ENCODE measurements at places on chromosomes 7 and 10.

DNA sequence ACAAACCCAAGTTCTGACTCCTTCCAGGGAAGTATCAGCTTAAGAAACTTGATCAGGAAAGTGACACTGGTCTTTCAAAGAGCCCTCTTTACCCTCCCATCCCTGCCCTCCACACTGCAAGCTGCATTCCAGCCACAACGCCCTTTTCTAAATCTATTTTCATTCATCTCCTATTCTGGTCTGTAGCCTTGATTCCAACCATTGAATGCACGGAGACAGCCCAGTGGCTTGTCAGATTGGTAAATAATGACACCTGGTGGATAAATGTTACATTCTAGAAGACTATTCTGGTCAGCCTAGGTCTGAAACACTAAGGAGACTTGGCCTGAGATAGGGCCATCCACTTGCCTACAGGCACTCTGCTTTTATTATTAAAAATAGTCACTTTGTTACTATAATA lies 20.9 kb downstream of the MORN4 start:
- DNase-seq: peak; percentile 47

DNA sequence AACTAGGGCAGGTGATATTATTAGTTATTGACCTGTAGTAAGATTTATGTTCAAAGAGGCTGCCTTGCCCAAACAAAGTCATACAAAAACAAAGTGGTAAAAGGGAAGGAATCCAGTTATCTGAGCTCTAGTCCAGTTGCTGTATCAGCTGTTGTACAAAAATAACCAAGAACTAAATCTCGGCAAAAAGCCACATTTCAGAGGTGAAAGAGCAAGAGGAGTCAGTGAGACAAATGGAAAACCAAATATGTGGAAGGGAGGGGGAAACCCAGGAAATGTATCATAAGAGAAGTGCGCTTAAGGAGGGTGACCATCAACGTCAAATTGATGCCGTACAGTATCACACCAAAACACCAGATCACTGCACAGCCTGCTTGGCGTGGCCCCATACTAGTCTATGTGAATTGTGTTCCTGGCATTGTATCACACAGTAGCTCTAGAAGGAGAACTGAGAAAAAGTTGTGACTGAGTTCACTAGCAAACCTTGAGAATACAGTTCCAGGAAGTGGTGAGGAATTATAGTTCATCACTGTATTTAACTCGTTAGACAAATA lies 6.4 kb downstream of the AGBL3 start:
- DNase-seq: no peak

DNA sequence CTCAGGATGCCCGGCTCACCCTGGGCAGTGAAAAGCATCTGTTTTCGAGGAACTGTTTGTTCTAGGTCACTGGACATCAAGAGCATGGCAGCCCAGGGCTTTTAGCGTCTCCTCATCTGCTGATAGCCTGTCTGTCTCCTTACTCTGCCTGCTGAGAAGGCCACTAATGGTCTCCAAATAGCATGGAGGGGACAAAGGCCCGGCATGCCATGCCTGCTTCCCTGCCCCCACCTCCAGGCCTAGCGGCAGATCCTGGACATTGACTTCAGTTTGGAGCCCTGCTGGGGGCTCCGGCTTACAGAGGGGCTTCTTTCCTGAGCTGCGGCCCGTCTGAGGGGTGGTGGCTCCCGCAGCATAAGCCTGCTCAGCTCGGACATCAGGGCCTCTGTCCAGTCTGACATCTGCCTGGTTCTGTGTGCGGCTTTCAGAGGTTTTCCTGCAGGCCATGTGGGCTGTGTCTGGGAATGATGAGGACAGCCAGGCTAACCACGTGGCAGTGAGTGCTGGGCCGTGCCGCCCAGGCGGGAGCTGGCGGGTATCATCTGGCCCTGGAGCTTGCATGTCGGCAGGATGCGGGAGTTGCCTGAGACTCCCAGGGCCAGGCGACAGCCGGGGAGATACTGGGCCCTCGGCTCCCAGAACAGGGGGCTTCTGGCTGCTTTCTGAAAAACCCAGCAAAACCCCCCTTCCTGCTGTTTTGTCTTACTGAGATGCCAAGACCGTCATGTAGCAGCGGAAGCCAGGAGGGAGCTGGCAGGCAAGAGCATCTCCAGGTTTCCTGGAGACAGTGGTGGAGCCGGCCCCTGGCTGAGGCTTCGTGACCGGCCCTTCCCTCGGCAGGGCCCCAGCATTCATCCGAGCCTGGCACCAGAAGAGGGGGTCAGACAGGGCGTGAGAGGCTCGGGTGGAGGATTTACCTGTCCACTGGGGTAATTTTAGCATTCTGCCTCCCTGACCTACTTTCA lies 9.2 kb downstream of the PFKFB3 start:
- DNase-seq: no peak

GRCh38 chr7:48004032-48004431 lies 24.6 kb upstream of the HUS1 start:
- DNase-seq: no peak

GRCh38 chr7:34991938-34992840 lies 45.1 kb downstream of the DPY19L1 start:
- peak; percentile 85 for DNase-seq

- no peak for DNase-seq
Observed at GRCh38 chr7:137990251-137990941, 11.5 kb downstream of the CREB3L2 start.

DNA sequence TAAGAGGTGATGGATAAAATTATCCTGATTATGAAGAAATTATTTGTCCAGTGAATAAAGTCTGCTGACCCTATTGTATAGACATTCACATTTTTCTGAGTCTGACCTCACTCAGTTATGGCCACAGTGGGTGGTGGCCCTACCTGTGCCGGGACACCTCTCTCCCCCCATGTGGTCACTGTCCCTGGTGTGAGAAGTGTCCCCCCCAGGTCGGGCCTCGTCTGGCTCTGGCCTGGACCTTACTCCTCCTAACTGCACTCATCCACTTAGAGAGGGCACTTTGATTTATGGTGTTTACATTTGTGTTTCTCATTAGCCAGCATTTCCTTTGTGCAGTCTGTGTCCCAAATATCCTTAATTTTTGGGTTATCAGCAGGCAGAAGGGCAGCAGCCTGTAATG lies 59.6 kb upstream of the ZNF32 start:
- no peak for DNase-seq

DNA sequence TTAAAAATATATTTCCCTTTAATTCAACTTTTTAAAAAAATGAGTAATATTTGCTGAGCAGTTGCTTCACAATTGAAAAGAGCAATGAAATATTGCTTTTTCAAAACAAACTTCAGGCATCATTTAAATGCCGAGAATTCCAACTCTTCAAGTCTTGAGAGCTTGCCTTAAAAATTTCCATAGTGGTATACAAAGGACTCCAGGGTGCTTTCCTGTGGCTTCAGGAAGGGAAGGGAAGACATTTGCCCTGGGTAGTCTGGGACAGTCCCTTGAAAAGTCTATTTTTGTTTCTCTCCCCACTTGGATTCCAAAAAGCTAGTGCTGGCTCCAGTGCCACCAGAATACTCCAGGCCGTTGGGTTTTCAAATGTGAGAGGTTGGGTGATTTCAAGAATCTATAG lies 71.7 kb downstream of the HYCC1 start:
- no peak for DNase-seq

DNA sequence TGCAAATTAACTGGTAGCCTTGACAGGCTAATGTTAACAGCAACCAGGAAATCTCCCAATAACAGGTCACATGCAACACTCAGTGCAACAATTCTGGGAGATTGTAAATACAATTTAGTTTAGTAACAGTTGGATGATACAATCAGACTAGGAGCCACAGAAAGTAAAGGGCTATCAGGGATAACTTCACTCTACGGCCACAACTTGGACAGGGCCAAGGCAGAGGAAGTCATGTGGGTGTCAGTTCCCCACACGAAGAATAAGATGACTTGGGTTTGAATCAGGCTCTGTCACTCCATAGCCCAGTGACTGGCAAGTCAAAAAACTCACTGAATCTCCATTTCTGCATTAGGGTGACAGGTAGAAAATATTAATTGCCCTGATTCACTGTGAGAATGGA lies 217.3 kb upstream of the CCDC6 start:
- no peak for DNase-seq

DNA sequence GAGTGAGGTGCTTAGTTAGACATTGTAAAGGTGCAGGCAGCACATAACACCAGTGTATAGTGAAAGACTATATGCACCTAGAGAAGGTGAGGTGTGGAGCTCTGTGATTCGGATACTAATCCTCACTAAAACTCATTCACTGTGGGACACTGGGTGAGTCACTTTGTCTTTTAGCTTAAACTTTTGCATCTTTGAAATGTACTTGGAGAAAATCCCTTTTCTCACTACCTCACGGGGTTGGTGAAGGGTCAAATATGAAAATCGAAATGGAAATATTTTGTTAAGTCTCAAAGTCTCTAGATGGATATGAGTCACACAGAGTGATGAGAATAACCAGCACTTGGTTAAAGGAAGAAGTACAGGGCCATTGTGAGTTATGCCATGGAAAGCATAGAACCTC lies 38.0 kb downstream of the MDFIC start:
- no peak for DNase-seq

GRCh38 chr7:121043314-121044234 lies 55.1 kb downstream of the CPED1 start:
- DNase-seq: no peak

DNA sequence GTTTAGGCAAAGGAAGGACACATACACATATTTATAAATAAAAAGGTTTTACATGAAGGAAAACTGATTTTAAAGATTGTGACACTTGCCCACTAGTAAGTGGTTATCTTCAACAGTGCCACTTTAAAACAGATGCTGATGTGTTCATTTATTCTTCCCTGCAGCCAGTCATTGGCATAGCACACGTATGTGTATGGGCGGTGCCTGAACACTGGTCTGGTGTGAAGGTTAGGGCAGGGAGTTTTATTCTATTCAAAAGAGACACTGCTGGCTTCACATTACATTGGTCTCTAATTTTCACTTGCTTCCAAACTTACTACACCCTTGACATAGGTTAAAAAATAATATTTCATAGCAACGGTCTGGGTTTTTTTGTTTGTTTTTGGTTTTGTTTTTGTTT lies 57.9 kb downstream of the NOD1 start:
- DNase-seq: no peak

GRCh38 chr10:29210266-29210868 lies 78.5 kb upstream of the LYZL1 start:
- no peak for DNase-seq

DNA sequence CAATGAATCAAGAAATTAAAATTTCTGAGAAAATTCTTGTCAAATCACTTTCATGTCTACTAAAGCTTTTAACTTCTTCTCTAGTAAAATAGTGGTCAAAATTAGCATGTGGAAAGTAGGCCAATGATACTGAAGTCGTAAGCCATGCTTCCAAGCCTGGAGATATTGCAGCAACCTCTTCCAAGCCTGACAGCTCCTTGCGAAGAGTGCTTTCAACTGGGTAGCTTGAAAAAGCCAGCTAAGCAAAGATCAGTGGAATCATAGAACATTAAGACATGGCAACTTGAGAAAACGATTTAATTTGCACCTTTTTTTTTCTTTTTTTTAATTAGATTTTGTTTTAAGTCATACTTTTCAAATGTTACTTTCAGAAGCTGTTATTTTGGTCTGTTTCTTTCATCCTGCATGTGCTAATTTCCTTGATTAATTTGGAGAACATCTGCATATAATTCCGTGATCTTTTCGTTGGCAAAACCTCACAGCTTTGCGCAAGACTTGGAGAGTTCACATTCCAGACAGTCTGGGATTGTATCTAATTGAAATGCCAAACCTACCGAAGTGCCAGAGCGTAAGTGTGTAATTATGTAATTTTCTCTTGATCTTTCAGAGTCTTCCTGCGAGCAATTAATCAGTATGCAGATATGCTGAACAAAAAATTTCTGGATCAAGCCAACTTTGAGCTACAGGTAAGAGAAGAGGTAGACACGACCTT lies 142.2 kb upstream of the INSYN2A start:
- DNase-seq: no peak

DNA sequence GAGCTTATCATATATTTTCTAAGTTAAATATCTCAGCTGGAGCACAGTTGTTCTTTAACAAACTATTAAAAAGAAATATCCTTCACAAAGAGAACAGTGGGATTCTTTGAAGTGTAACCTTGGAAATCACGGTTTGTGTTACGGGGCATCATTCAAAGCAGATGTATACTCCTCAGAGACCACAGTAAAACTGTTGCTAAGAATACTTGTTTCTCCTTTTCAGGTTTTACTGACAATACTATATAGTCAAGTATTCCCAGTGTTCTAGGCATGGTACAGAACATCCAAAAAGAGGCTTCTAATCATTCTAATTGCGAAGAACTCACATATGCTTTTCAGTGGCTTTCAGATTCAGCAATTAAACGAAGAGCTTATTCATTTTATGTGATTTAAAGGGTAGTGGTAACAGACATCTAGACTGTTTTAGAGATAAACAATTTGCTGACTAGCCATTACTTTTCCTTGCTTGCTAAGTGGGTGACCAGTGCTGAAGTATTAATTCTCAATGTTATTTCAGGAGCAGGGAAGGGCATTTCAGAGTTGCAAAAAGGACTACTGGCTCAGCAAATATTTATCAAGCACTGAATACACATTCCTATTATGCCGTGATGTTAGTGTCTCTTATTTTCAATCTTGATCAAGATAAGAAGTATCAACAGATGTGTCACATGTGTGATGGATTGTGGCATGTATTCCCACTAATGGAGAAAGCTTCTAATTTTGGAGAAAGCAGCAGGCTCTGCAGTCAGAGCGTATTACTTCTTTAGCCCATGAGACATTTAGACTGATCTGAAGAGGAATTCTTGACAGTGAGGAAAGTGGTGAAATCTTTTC lies 236.8 kb downstream of the RNLS start:
- no peak for DNase-seq

GRCh38 chr10:124977648-124978375 lies 35.9 kb downstream of the ZRANB1 start:
- DNase-seq: no peak

GRCh38 chr10:47283101-47283630 lies 16.8 kb upstream of the GDF10 start:
- no peak for DNase-seq

DNA sequence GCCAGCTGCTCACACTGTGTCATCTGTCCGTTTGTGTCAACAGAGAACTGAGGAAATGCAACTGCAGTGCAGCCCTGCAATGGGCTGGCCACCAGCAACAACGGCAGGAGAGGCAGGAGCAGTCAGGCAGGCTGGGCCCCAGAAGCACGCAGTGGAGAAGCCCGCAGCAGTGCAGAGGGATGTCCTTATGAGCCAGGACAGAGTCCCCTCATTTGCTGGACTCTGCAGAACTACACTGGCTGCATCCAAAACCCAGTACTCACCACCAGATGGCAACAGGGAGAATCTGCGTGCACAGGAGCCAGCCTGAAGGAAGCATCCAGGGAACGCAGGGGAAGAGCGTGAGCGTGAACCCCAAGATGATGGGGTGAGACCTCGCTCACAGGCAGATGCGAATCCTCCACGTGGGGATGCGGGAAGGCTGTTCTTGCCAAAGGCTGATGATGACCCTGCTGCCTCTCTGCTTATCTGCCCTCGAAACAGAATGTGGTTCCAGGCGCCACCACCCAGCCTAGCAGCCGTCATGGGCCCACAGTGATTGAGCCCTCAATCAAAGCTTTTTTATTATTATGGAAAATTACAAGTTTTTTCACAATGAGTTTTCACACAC lies 232.1 kb downstream of the PTPRN2 start:
- no peak for DNase-seq

GRCh38 chr10:22552888-22553378 lies 161.4 kb downstream of the PIP4K2A start:
- peak; percentile 50 for DNase-seq

GRCh38 chr7:36441344-36442022 lies 51.8 kb downstream of the ANLN start:
- peak; percentile 12 for DNase-seq

All from Caki2 (cell line).